ENCODE measurements at places on chromosomes 5 and 9.

DNA sequence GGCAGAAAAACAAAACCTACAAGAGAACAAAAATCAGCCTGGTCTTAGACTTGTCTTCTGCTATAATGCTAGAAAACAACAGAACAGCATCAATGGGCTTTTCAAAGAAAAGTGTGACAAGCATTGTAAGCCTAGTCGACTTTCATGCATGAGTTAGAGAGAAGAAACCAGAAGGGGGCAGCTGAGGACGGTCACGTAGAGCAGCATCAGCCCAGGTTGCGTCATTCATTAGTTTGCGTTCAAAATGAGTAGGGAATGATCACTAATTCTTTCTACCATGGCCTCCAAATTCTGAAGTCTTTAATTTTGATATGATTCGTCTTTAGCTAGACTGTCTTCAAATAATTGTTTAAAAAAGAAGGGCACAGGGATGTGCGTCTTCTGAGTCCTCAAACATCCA lies 4.7 kb upstream of the ISCA1 start:
- H3K27me3 ChIP-seq = no peaks in the 10 kb centered on the region
- peaks cover 4% of the 10 kb centered on the region for H3K4me1 ChIP-seq
- no peaks in the 10 kb centered on the region for H3K36me3 ChIP-seq

GRCh38 chr5:50672663-50673062 lies 6.2 kb downstream of the PARP8 start:
- H3K36me3 ChIP-seq = no peaks in the 10 kb centered on the region
- no peak overlapping the region for H3K27ac ChIP-seq
- no peak overlapping the region for H3K4me3 ChIP-seq

GRCh38 chr5:94893412-94894135 lies 275.1 kb downstream of the SLF1 start:
- peaks cover 2% of the 10 kb centered on the region for H3K4me1 ChIP-seq
- no peak overlapping the region for H3K4me3 ChIP-seq
- no peak overlapping the region for H3K27ac ChIP-seq
- DNase-seq = peak; percentile 29

GRCh38 chr9:127014216-127014909 lies 99.8 kb downstream of the RALGPS1 start:
- no peak for DNase-seq
- no peaks in the 10 kb centered on the region for H3K27me3 ChIP-seq
- H3K4me3 ChIP-seq = no peak overlapping the region

DNA sequence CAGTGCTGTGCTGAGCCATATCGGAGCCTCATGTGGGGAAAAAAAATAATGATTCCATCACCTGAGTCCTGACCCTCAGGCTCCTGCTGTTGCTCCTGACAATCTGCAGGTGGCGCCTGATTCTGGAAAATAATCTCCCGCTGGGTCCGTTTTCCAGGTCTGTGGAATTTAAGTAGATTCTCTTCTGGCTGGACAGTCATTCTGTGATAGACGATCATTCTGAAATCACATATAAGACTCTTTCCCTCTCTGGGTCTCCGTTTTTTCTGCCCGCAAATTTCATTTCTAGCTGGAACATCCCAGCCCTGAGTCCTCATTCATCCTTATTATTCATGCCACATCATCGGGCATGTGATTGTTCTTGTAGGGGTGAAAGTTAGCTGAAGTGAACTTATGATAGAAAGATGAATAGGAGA lies 22.1 kb upstream of the STXBP1 start:
- DNase-seq = no peak

- no peak for DNase-seq
- H3K4me1 ChIP-seq = no peaks in the 10 kb centered on the region
- no peaks in the 10 kb centered on the region for H3K36me3 ChIP-seq
- peak overlapping the region; percentile 95 for H3K4me3 ChIP-seq
Observed at GRCh38 chr9:125142560-125143376, 560 bp downstream of the SCAI start.

DNA sequence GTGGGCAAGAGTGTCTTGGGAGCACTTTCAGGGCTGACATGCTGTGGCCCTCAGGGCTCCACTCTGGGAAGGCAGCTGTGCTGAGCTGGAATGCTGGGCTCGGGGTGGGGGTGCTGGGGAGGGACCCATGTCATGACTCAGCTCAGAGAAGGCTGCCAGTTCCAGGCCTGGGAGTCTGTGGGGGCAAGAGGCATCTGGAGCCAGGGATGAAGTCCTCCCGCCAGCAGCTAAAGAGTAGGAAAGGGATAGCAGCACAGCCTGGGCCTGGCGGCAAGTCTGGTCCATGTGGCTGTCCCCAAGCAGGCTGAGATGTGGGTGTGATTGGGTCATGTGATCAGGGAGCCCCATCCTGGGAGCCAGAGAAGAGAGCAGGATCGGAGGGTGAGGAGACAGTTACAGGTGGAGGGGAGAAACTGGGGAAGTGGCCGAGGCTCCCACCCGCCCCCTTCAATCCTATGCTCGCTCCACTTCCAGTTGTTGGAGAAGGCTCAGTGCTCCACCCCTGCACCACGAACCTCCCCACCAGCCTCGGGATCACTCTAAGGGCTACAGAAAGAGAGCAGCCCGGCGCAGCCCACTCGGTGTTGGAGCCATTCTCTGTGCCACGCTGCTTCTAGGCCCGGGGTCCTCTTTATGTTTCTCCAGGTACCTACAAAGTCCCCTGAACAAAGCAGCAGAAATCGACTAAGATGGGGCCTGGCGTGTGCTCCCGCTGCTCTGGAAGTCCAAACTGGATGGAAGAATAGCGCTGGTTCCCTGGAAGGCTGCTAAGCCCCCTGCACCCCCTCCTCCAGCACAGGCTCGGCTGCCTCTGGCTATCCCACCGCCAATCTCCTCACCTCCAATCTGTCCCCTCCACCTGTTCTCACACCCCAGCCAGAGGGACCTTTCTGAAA lies 12.0 kb downstream of the PDGFRB start:
- peaks cover 7% of the 10 kb centered on the region for H3K4me1 ChIP-seq
- H3K4me3 ChIP-seq = no peak overlapping the region

- DNase-seq = no peak
- H3K27ac ChIP-seq = no peak overlapping the region
- no peak overlapping the region for H3K4me3 ChIP-seq
Observed at GRCh38 chr5:55172051-55172899, 702 bp downstream of the CDC20B start.

DNA sequence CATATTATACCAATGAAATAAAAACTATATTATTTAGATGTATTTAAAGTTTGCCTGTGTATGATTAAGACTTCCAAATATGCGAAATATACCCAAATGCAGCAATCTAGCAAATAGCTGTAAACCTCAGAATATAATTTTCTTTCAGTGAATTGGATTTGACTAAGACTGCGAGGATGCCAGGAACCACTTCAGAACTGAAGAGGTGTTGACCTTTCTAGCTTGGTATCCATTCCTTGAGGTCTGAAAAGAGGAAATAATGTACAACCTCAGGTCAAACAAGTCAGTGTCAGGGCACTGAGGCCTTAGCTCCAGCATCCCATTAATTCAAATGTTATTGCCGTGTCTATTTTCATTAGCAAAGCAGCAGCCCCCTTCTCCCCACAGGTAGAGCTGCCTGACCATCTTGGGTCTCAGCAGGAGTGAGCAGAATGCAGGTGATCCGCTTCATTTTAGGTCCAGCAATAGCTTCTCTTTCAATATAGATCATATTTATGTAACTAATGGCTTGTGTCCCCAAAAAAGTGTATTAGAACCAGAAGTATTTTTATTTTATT lies 100.0 kb downstream of the KIAA1958 start:
- no peak for DNase-seq
- H3K27ac ChIP-seq = no peak overlapping the region
- no peaks in the 10 kb centered on the region for H3K36me3 ChIP-seq

- H3K4me3 ChIP-seq = no peak overlapping the region
- H3K27me3 ChIP-seq = no peaks in the 10 kb centered on the region
- H3K4me1 ChIP-seq = no peaks in the 10 kb centered on the region
- H3K36me3 ChIP-seq = no peaks in the 10 kb centered on the region
- no peak overlapping the region for H3K27ac ChIP-seq
- no peak for DNase-seq
Observed at GRCh38 chr9:14006386-14007187, 307.4 kb downstream of the NFIB start.

GRCh38 chr5:179558932-179559283 lies 8.6 kb downstream of the RUFY1 start:
- H3K4me3 ChIP-seq = peak overlapping the region; percentile 63
- no peak for DNase-seq
- H3K36me3 ChIP-seq = peaks cover 9% of the 10 kb centered on the region
- H3K27me3 ChIP-seq = no peaks in the 10 kb centered on the region
- H3K27ac ChIP-seq = no peak overlapping the region

GRCh38 chr5:149799965-149800516 lies 69.9 kb downstream of the PPARGC1B start:
- no peaks in the 10 kb centered on the region for H3K36me3 ChIP-seq
- H3K4me1 ChIP-seq = peaks cover 6% of the 10 kb centered on the region
- H3K4me3 ChIP-seq = no peak overlapping the region
- no peak for DNase-seq
- H3K27me3 ChIP-seq = no peaks in the 10 kb centered on the region

- peak overlapping the region; percentile 85 for H3K27ac ChIP-seq
- no peak overlapping the region for H3K4me3 ChIP-seq
- no peak for DNase-seq
- no peaks in the 10 kb centered on the region for H3K36me3 ChIP-seq
- no peaks in the 10 kb centered on the region for H3K27me3 ChIP-seq
Observed at GRCh38 chr9:107675351-107676259, 186.0 kb upstream of the KLF4 start.

- H3K4me1 ChIP-seq = peaks cover 5% of the 10 kb centered on the region
- H3K27ac ChIP-seq = no peak overlapping the region
- H3K4me3 ChIP-seq = no peak overlapping the region
Observed at GRCh38 chr5:31614151-31615020, 24.5 kb upstream of the PDZD2 start.

DNA sequence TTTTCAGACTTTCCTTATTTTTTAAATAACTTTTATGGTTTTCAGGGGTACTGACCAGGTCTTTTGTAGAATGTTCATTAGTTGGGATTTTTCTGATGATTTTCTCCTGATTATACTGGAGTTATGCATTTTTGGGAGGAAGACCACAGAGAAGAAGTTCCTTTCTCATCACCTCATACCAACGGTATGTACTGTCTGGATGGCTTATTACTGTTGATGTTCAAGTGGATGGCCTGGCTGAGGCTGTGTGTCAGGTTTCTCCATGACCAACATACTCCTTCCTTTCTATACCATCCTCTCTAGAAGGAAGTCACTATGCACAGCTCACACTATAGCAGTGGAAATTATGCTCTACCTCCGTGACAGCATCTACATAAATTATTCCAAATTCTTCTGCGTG lies 71.1 kb upstream of the NR3C1 start:
- DNase-seq = no peak
- H3K27me3 ChIP-seq = no peaks in the 10 kb centered on the region
- no peak overlapping the region for H3K4me3 ChIP-seq
- H3K36me3 ChIP-seq = no peaks in the 10 kb centered on the region
- H3K4me1 ChIP-seq = no peaks in the 10 kb centered on the region

DNA sequence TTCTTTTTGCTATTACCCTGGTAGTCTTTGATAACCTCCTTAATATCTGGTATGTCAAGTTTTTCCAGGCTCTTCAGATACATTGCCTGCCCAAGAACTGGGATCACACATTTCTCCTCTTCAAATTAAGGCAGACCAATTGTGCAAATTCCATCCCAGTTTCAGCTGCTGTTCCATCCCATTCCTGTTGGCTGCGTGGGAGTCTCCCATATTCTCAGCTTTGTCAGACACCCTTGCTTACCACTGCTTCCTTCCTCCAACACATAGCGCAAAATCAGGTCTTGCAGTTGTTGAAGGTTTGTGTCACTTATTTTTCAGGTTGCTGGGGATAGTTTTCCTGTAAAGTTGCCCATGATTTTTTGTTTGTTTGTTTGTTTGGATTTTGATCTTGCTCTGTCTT lies 15.2 kb downstream of the HCN1 start:
- H3K27ac ChIP-seq = no peak overlapping the region

GRCh38 chr9:123550012-123550411 lies 194.0 kb downstream of the CRB2 start:
- peaks cover 2% of the 10 kb centered on the region for H3K4me1 ChIP-seq
- H3K36me3 ChIP-seq = no peaks in the 10 kb centered on the region
- no peak overlapping the region for H3K4me3 ChIP-seq
- no peaks in the 10 kb centered on the region for H3K27me3 ChIP-seq

GRCh38 chr9:70101265-70101664 lies 57.6 kb downstream of the MAMDC2 start:
- no peak for DNase-seq
- H3K27me3 ChIP-seq = no peaks in the 10 kb centered on the region
- no peak overlapping the region for H3K27ac ChIP-seq
- no peak overlapping the region for H3K4me3 ChIP-seq
- H3K4me1 ChIP-seq = peaks cover 3% of the 10 kb centered on the region
- H3K36me3 ChIP-seq = no peaks in the 10 kb centered on the region
